ENCODE measurements at places on chromosomes 6 and 20. TPM values are rescaled to one million over a fixed set of nuclear protein-coding genes. Genes with fewer than 3 reads are reported as not detected.
A peak's percentile ranks its signal among the peaks of the same experiment; 100 is the strongest.

The ZNF391 gene
- 11.2 TPM for polyA plus RNA-seq

The PLG gene
- polyA plus RNA-seq = 10.2 TPM

The ISM1 gene
- polyA plus RNA-seq = 4.5 TPM

The UNC93A gene
- 9.6 TPM for polyA plus RNA-seq

The TAP1 gene
- polyA plus RNA-seq = 11.0 TPM

The TCP1 gene
- polyA plus RNA-seq = 241 TPM

GRCh38 chr6:75524322-75524972 lies 30.8 kb upstream of the FILIP1 start:
- peak; percentile 28 for DNase-seq

- no peak for DNase-seq
Observed at GRCh38 chr6:39210450-39210849, 18.8 kb downstream of the KCNK5 start.

DNA sequence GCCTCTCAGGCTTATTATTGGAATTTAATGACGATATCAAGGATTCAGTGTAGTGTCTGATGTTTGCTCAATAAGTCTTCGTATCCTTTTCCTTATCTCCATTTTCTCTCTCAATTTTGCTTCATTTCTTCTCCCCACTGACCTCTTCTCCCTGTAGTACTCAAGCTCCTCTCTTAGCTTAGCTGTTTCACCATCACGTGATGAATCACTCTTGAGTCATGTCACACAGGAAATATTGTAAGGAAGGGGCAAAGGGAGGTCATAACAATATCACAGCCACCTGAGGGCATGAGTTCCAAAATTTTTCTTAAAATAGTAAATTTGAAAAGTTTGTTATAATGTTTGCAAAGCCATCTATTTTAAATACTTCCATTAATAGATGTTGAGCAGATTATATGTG lies 392.2 kb upstream of the MARCKS start:
- DNase-seq = no peak

- no peak for DNase-seq
Observed at GRCh38 chr6:15384901-15385300, 139.0 kb downstream of the JARID2 start.

DNA sequence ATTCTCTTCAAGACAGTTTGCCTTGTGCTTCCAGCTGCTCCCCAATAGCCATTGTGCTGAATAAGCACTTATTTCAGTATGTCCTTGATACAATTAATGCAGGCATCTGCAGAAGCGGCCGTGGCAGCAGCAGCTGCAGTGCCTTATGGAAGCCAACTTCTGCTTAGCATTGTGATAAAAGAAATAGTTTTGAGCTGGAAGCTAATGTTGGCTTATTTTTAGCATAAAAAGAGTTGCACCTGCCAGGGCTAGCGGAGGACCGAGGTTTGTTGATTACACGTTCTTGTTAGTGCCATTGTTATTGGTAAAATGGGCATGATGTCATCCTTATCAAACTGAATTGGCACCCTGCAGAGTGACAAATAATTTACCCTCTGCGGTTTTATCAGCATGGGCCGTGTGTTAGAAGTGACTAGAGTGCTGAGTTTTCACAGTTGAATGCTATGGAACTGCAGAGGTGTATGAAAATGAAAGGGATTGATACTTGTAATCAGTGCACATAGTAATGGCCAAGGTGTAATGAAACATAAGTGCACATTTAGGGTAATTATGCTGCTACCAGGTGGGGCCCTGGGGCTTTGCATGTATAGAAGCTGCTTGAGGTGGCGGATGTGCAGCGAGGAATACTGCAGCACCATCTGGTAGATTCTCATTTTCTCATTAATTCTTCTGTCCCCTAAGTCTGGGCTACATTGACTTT lies 334.3 kb downstream of the CDKAL1 start:
- DNase-seq = no peak

DNA sequence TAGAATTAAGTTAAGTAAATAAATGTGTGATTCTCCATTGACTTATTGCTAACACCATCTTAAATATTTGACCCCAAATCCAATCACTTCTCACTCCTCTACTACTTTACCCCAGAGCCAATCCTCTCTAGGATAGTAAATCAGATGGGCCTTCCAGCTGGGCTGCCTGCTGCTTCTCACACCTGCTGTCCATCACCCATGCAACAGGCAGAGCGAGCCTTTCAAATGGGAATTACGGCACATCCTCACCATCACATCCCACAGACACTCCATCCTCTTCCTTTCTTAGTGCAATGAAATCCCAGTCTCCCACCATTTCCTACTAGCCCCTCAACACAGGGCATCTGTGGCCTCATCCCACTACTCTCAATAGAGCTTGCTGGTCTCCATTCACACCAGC lies 34.0 kb downstream of the HLA-F start:
- DNase-seq = no peak

DNA sequence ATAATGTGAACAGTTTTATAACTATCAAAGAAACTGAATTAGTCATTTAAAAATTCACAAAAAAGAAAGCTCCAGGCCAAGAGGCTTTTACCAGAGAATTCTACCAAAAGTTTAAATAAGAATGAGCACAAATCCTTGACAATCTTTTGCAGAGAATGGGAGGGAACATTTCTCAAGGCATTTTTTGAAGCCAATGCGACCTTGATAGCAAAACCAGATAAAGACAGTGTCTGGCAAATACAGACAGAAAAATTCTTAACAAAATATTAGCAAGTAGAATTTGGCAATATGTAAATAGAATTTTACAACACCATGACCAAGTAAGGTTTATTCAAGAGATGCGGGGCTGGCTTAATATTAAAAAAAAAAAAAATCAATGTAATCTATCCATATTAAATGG lies 41.7 kb downstream of the RNF24 start:
- DNase-seq = no peak

DNA sequence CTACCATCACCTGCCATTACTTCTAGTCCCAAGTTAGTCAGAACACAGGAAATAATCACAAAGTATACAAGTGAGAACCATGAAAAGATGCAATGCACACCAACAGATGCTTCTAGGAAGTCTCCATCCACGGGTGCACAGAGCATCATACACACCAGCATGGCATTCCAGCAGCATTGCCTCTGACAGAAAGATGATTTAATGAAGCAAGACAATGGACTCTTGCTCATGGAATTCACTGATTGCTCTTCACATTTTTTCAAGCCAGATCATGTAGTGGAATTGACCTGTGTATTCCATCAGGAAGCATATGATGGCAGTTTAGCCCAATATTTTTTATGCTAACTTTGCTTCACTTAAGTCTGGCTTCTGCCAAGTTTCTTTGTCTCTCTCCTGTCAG lies 406.3 kb upstream of the RGS17 start:
- no peak for DNase-seq

DNA sequence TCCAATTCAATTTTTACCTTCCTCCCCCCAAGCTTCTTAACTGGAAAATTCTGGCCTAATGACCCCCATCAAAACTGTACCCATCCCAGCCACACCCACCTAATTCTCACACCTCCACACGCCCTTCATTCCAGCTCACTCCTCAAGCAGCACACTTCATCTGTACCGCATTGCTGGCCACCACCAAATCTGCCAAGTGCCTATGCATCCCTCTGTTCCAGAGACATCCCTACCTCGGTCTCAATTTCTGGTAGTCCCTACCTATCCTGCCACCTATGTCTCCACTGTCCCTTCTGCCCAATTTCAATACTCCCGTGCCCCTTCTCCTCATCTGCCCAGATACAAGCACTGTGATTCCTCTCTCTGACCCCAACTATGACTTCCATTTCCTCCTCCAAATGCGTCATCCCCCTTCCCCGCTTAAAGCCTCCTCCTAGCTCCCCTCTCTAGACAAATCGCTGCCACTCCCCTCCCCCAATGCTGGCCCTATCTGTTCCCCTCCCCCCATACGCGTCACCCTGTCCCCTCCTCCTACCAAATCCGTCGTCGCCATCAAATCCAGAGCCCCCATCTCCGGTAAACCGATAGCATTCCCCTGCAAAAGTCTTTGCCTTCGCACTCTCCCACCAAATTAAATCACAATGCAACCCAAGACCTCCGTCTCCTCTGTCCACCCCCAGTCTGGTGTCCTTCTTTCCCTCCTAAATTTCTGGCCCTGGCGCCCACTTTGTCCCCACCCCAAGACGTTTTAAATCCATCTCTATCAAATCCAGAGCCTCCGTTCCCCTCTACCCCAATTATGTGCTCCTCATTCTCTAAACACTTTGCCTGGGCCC lies 1.2 kb downstream of the MTCH1 start:
- DNase-seq = no peak

- DNase-seq = no peak
Observed at GRCh38 chr20:48803176-48804053, 24.4 kb downstream of the PREX1 start.

- DNase-seq = no peak
Observed at GRCh38 chr6:114240796-114241195, 102.0 kb downstream of the HS3ST5 start.

- no peak for DNase-seq
Observed at GRCh38 chr20:62129731-62130531, 7.7 kb downstream of the LSM14B start.

Data from left renal pelvis (tissue), 4 donors.